ENCODE measurements at places on chromosomes 3 and 15.

GRCh38 chr15:57376696-57377477, 582 bp downstream of the CGNL1 start:
- peak; percentile 43 for DNase-seq

DNA sequence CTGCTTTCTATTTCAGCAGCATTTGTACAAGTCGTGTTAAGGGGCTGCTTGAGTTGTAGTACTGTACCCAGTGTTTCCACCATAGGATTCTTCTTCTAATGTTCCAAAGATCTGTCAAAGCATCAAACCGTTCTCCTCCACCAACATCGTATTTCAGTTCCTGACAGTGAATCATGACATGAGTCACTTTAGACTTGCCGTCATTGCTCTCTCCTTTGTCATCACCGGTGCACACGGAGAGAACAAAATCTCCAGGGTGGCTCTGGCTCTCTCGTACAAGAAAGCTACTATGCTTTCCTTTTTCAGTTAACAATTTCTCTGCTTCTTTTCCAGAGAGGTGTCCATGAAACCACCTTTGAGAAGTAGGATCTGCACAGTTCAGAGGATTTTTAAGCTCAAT, 270.9 kb upstream of the CCDC54 start:
- DNase-seq, result peak; percentile 15

GRCh38 chr3:189584645-189585044, 46.5 kb upstream of the TP63 start:
- DNase-seq, result no peak

- DNase-seq, result no peak
These were observed 14.8 kb downstream of the TSC22D2 start for GRCh38 chr3:150422907-150423306.

- DNase-seq, result no peak
These were observed 65.3 kb upstream of the IGF1R start for GRCh38 chr15:98582900-98583554.

DNA sequence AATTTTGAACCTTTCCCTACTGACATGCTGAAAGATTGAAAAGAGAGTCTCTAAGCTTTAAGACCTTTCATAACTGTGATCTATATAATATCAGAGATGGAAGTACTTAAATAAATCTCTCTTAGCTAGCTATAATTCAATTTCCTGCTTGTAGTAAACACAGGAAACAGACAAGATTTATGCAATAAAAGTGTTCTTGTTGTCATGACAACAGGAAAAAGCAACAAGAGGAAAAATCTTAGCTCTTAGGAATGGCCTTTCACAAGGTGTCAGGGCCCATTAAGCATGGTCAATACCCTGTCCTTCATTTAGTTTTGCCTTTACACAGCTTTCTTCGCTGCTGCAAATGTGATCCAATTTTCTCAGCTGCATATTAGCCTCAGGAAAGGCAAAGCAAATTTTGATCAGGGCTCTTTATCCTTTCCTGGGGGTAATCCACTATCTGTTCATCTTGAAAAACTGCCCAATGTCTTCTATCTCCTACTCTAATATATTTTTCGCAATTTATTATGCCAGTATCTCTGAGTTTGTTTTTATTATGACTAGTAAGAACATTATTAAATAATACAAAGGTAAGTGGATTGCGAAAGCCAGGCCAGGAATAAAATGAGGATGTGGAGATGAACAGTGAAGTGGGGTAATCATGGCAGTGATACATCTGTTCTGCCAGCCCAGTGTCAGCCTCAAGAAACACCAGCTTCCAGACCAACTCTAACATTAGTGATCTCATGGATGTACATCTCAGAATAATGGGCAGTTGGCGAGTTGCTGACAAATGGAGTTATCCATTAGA, 28.7 kb downstream of the SIDT1 start:
- DNase-seq, result no peak

DNA sequence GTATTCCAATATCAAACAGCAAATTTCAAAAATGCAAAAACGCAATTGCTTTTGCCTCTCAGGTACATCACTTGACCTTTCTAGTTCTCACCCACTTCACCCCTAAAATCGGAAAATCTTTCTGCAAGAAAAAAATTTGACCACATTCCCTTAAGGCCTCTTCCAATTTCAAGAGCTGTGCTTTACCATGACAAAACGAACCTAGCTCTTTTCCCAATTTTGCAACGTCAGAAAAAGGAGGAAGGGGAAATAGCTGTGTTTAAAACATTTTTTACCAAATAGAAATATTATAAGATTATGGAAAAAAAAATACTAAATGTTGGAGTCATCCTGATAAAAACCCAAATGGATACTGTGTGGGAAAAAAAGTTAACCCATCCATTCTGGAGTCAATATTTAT, 1.1 kb upstream of the NR2C2 start:
- no peak for DNase-seq

DNA sequence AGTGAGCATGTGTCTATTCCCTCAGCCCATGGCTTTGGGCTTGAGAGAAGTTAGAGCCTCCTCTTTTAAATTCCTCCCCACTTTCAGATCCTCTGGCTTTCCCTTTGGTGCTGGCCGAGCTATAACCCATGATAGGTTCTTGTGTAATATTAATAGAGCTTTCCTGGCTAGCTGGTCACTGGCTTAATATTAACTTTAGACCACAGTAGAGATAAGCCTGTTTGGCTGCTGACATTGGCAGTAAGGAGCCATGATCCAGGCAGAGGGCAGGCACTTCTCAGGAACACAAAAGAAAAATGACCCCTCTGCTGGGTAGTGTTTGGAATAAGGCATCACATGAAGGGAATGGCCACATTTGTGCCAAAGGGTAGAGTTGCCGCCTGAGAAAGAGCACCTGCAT, 65.4 kb upstream of the UMPS start:
- no peak for DNase-seq

GRCh38 chr3:122468896-122469533, 45.7 kb downstream of the KPNA1 start:
- DNase-seq, result no peak

GRCh38 chr3:159482241-159482993, 506.2 kb upstream of the IL12A start:
- DNase-seq, result no peak

DNA sequence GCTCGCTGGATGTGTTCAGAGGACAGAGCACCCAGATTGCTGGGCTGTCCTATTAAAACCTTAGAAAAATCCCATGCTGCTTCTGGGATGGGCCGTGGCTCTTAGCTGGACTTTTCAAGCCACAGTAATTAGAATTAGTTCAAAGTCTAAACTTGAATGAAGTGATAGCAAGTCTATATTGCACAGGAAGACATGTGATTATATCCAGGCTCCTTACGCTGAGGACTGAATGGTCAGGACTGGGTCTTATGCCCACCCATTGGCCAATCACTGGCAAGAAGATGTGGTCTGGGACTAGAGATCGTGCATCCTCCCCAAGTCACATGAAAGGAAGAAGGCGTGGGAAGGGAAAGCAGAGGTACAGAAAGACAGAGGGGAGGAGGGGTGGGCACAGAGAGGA, 227.6 kb downstream of the FAM43A start:
- no peak for DNase-seq

DNA sequence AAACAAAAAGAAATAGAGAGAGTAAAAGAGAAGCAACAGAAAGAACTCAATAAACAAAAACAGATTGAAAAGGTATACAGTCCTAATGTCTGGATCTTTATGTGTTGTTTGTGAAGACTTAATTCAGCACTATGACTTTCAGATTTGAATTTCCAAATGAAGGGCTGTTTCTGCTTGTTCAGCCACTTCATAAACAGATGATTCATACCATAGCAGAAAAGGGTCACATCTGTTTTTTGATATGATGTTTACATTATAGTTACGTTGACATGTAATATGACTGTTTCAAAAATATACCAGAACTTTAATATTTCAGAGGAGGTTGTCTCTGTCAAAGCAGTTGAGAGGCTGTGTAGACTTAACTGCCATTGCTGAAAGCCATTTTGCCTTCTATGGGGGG, 24.1 kb downstream of the ASB14 start:
- DNase-seq, result no peak

DNA sequence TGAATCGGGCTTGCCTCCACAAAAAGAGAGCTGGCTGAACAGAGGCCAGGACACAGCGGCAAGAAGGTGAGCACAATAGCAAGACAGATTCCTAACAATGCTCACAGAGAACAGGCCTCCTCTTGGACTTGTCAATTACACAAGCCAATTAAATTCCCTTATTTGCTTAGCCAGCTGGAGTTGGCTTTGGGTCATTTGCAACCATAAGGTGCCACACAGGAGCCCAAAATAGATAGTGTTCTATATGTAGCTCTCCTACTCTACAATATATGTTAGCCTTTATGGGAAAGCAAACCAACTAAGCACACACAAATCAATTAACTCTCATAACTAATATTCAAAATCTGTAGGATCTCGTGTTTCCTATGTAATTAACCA, 335.6 kb downstream of the FOXP1 start:
- DNase-seq, result no peak

DNA sequence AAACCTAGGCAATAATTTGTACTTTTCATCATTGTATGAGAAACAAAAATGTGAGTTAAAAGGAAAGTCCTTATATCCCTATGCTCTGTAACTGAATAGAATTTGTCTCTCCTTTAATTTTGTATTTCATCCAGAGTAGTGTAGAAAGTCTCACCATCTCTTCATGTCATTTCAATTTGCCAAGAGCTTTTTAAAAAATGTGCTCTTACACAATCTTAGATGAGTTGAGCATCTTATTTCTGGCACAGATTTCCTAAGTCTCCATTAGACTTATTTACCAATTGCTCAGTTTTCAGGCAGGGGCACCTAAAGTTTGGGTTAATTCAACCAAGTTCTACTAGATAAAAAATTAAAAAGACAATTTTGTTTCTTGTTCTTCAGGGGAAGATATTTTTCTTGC, 201.5 kb upstream of the RBMS3 start:
- no peak for DNase-seq

- no peak for DNase-seq
These were observed 976 bp upstream of the NUP210 start for GRCh38 chr3:13420831-13421765.

DNA sequence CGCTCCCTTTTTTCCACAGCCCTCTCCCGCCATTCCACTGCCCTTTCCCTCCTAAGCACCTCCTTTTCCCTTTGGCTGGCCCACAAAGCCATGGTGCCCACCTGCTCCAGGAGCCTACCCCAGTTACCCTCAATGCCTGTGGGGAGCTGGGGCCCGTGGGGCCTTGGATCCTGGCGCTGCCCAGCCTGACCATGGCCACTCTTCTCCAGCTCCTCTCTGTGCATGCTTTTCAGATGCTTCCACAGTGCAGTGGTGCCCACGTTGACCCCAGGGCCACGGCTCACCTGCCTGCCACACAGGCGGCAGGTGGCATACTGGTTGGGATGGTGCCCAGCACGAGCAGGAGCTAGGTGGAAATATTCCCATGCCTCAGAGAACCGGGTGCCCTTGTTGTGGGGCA, 1.5 kb downstream of the ZBED2 start:
- no peak for DNase-seq

GRCh38 chr3:50347187-50347813, 1.8 kb upstream of the ZMYND10 start:
- peak; percentile 68 for DNase-seq

DNA sequence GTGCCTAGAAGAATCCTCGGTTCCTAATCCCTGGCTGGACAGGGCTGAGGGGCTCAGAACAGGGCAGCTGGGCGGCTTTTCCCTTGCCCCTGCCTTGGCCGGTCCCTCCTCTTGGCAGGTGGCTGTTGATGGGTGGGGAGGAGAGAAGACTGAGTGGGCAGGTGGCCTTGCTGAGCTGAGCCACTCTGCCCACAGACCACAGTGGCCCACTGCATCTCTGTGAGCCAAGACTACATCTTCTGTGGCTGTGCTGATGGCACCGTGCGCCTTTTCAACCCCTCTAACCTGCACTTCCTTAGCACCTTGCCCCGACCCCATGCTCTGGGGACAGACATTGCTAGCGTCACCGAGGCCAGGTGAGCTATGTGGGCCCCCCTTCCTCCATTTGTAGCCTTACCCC, 14.5 kb upstream of the JMJD7 start:
- no peak for DNase-seq

GRCh38 chr15:68972201-68973065, 42.1 kb upstream of the NOX5 start:
- DNase-seq, result no peak

GRCh38 chr15:48592933-48593332, 52.6 kb downstream of the FBN1 start:
- no peak for DNase-seq

DNA sequence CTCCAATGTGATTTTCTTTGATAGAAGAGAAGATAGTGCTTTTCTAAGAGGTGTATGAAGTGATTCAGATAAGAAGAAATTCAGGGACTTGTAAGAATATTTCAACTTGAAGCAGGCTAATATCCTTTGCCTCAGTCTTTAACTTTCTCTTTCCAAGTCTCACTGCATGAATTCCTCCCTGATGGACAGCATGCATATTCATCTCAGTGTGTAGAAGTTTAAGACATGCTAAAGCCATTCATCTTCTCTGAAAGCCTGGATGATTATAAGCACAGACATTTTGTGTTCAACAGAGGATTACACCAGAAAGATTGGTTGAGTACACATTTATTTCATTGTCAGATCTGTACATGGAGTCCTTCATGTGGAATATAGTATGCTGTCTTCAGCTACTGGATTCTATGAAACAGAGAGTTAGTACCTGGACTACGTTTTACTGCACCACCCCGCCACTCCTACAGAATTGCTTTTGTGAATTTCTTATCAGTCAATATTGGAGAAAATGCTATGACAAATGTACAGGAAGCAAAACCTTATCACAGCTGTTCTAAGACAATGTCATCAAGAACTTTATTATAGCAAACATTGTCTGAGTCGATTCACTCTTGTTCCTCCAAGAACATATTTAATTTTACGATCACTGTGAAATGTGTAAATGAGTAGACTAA, 1346.1 kb downstream of the OTOL1 start:
- DNase-seq, result no peak

DNA sequence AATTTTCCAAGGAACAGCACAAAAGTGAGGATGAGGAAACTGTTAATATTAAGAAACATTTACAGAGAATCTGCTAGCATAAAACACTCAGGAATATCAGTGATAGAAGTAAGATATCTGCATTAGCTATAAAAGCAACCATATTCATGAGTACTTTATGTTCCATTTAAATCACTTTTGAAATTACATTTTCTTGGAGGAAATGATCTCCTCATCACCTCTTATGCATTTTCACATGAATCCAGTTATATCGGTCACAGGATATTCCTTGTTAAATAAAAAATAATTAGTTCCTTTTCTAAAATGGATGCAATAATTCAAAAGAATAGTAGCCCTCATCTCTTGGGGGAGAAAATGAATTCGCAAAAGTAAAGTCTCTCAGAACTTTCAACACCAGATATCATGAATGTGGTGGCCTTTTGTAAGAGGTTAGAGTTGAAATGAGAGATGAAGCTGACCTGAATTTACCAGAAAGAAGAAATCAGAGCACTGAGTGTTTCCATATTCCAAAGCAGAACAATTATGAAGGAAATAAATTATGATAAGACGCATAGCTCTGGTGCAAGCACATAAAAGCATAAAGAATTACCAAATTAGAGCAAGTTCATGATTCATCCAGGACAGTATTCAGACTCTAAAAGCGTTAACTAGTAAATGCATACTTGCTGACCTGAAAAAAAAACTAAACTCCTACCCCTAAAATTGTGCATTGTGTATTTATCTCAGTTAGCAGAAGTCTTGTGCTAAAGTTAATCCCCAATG, 321.9 kb upstream of the CCDC54 start:
- DNase-seq, result no peak

GRCh38 chr3:81437683-81438082, 323.8 kb downstream of the GBE1 start:
- DNase-seq, result no peak

- no peak for DNase-seq
These were observed 1.6 kb upstream of the GCNT3 start for GRCh38 chr15:59609730-59610712.

- DNase-seq, result no peak
These were observed 11.5 kb downstream of the CTSH start for GRCh38 chr15:78933187-78933822.

Data from AG20443 (cell line).